ENCODE measurements at places on chromosomes 6 and 20.
A peak's percentile ranks its signal among the peaks of the same experiment; 100 is the strongest.

DNA sequence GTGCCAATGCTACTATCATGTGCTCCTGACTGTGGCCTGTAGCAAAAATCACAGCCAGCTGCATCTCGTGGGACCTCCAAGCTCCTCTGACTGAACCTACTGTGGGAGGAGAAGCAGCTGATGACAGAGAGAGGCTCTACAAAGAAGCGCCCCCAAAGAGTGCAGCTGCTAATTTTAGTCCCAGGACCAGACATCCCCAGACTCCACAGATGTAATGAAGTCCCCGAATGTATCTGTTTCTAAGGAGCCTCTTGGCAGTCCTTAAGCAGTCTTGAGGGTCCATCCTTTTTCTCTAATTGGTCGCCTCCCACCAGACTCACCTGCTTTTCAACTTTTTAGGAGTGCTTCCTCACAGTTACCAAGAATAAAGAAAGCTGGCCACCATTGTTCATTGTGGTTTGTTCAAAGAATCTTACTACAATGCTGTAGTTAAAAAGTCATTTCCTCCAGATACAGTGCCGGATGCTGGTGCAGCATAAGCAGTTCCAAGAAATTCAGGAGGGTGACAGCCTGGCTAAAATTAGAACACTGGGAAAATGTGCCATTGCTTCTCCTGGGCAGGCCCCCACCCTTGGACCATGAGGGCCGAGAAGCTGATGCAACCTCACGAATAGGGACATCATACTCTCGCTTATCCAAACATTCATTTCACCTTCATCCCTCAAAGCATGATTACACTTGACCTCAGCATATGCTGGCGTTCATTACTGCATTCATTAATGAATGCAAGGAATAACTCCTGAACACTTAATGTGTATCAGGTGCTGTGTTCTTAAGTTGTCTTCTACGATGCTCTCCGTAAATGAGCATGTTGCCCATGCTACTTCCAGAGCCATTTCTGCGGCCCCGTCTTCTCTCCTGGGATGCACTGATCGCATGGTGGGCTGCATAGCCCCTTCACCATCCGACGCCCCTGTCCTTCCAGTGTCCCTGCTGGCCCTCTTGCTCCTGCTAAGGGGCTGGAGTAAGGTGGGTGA, 66.4 kb downstream of the LY86 start:
- DNase-seq, result peak; percentile 84

DNA sequence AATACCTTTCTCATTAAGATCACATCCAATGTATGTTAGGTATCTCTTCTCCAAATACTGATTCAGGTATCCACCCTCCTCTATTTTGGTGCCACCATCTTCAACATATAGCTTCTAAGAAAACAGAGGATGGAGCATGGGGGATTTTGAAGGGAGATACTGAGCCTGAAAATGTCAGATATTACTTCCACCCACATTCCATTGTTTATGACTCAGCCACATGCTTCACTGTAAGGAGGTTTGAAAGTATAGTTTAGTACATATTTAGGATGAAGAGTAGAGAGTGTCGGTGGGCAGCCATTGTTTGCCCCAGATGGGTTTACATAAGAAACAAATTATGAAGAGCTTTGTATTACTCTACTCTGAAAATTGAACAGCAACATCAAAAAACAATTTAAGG, 286.7 kb downstream of the TFAP2B start:
- DNase-seq, result no peak

GRCh38 chr6:105364243-105364642, 38.6 kb downstream of the PREP start:
- peak; percentile 27 for DNase-seq

GRCh38 chr6:41306187-41306854, 19.8 kb upstream of the TREM1 start:
- peak; percentile 52 for DNase-seq

DNA sequence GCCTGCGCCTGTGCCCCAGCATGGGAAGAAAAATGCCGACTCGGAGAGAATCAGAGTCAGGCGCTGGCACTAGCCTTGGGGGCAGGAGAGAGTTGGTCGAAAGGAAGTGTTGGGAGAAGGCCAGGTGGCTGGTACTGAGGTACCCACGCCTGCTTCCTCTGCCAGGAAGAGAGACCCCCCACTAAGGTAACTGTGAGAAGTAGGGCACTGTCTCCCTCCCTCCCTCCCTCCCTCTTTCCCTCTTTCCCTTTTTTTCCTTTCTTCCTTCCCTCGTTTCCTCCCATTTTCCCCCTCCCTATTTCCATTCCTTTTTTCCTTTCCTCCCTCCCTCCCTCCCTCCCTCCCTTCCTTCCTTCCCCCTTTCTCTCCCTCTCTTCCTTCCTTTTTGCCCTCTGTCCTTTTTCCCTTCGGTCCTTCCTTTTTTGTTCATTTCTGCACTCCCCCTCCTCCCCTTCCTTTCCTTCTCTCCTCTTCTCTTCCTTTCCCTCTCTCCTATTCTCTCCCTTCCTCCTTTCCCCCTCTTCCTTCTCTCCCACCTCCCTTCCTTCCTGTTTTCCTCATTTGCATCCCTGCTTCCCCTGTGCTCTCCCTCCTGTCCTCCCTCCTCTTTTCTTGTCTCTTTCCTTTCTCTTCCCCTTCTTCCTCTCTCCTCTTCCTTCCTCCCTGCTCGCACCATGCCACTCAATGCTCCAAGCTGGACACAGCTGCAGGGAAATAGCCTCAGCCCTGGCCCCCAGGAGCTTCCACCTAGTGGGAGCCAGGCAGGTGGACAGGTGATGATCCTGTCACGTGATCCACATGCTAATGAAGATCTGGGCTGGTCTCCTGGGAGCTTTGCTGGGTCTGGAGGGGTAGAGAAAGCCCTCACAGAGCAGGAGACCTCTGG, 148.0 kb downstream of the DHX35 start:
- DNase-seq, result no peak

GRCh38 chr6:52871621-52872020, 31.0 kb upstream of the GSTA5 start:
- no peak for DNase-seq

GRCh38 chr20:4924032-4924431, 77.3 kb downstream of the SLC23A2 start:
- DNase-seq, result no peak

- DNase-seq, result no peak
Measured at GRCh38 chr20:59340201-59340885, 39.9 kb downstream of the EDN3 start.

GRCh38 chr6:111993342-111993741, 60.6 kb upstream of the CCN6 start:
- DNase-seq, result no peak

DNA sequence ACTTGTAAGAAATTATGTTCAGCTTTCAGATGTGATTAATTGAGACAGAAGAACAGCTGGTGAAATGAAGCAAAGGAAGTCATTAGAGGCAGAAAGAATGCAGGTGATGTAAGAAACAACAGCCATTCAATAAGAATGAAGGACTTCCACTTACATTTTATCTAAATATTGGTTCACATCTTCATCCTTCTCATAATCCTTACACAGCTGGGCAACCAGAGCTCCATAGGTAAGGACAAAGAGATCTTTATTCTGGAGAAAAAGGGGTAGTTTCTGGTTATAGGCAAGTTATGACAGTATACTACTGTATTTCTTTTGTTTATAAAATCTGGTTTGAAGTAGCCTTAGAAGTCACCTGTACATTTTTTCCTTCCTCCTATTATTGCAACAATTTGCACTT, 2.3 kb downstream of the TRAPPC3L start:
- no peak for DNase-seq

DNA sequence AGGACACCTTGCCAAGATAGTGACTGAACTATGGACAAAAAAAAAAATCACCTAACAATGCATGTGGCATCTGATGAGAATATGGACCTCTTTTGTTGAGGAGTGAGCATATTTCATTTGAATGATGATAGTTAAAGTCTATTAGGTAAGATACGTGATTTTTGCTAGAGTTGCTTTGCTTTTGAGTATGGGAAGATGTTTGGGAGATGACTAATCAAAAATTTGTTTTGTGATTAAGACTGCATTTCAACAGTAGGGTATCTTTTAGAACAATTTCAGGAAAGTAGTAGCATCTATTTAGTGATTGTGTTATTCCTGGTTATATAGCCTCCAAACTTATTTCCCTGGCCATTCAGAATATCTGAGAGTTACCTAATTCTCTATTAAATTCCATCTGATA, 878.6 kb upstream of the CITED2 start:
- no peak for DNase-seq

GRCh38 chr6:13668291-13668928, 43.2 kb downstream of the RANBP9 start:
- peak; percentile 59 for DNase-seq

- no peak for DNase-seq
Measured at GRCh38 chr6:168007592-168008338, 10.3 kb downstream of the KIF25 start.

GRCh38 chr20:59944726-59945125, 4.5 kb downstream of the FAM217B start:
- DNase-seq, result no peak

GRCh38 chr6:149457316-149457884, 27.4 kb downstream of the ZC3H12D start:
- no peak for DNase-seq

DNA sequence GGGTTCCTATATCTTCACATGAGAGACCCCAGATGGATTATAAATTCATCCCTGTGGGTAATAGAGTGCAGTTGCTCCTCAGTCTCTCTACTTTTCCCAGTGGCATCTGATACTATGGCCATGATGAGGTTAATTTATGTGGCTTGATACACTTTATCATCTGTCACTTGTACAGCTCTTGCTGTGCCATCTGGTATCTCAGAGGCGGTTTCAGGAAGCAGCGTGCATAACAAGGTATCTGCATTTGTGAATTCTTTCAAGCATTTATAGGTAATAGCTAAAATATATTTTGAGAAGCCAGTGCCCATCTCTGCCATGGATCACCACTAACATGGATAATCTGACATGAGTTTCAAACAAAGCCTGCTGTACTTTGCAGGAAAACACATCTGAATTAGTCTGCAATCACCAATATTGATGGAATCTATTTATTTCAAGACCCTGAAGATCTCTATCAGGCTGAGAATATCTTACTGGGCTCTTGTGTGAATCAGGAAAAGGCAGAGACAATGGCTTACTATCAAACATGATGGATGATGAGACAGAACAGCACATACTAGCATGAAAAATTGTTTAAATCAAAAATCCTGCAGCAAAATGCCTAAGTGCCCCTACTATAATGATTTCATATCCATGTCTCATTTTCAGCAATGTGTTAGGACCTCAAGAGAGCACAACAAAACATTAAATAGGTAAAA, 548.7 kb upstream of the MAP3K7 start:
- no peak for DNase-seq

DNA sequence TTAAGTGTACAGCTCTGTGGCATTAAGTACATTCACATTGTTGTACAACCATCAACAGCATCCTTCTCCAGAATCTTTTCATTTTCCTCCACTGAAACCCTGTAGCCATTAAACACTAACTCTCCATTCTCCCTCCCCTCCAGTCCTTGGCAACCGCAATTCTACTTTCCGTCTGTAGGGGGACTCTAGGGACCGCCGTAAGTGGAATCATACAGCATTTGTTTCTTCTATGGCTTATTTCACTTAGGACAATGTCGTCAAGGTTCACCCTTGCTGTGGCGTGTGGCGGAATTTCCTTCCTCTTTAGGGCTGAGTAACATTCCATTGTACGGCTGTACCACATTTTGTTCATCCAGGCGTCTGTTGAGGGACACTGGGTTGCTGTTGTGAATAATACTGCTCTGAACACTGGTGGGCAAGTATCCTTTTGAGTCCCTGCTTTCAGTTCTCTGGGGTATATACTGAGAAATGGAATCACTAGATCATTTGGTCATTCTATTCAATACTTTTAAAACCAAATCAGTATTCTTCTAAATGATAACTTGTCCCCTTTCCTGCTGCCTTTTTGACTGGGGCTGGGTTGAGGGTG, 50.7 kb downstream of the PPP1R3G start:
- DNase-seq, result peak; percentile 49

GRCh38 chr20:37630993-37631392, 62.8 kb upstream of the CTNNBL1 start:
- DNase-seq, result no peak

DNA sequence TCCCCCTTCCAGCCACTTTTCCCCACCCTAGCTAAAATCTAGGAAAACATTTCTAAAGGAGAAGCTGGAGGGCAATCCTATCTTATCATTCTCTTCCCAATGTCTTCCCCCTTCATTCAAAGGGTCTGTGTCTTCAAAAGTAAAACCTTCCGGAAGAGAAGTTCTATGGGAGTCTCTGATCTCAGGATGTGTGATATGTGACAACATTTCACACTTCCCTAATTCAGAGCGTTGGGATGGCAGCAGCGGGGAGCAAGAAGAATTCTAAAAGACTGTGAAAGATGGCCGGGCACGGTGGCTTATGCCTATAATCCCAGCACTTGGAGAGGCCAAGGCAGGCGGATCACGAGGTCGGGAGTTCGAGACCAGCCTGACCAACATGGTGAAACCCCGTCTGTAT, 65.4 kb upstream of the AKIRIN2 start:
- DNase-seq, result no peak

DNA sequence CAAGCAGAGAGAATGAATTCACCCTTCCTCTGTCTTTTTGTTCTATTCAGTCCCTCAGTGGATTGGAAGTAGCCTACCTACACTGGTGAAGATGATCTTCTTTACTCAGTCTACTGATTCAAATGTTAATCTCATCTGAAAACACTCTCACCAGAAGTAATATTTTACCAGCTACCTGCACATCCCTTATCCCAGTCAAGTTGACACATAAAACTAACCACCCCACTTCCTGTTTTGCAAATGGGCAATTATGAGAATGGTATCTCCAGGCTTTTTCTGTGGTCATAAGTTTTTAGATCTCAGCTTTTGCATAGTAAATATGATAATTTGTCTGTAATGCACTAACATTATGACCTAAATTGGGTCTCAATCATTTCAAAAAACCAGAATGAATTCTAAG, 228.8 kb upstream of the ECI2 start:
- peak; percentile 38 for DNase-seq

- no peak for DNase-seq
Measured at GRCh38 chr6:35755278-35755924, 18.6 kb downstream of the ARMC12 start.

Data from activated CD4-positive, alpha-beta T cell treated with anti-CD3 and anti-CD28 coated beads, Interleukin-10, Interleukin-2, amounts not matched to agents 100 ng/mL and 50 ng/mL, durations not matched to agents 16 hours and 8 hours (primary cell).